ENCODE measurements at places on chromosomes 7 and 10.

DNA sequence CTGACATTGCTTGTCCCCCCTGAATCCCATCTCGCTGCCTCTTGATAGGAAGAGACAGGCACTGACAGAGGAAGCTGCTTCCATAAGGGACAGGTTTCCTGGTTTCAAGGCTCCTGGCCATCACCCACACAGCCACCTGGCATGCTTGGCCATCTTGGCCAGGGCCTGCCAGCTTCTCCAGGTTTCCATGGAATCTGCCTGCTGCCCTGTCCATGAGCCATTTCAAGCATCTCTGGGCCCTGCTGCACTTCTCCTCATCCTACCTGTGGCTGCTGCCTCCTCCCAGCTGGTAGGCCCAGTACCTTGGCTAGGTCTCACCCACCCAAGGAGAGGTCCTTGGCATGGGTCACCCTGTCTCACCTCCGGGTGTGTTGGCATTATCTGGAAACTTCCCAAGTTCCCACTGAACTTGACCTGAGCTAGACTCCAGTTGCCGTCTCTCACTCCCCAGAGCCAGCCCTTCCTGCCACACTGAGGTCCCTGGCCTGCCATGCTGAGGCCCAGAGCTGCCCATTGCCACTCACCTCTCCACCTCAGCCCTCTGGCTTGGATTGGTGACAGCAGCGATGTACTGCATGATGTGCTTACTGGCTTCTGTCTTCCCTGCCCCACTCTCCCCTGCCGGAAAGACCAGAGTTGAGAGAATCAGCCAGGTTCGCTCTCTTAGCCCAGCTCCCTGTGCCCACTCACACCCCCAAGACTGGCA lies 2.6 kb downstream of the MYO1G start:
- no peak for DNase-seq

GRCh38 chr7:149620961-149621360 lies 123.4 kb upstream of the ZNF746 start:
- no peak for DNase-seq

DNA sequence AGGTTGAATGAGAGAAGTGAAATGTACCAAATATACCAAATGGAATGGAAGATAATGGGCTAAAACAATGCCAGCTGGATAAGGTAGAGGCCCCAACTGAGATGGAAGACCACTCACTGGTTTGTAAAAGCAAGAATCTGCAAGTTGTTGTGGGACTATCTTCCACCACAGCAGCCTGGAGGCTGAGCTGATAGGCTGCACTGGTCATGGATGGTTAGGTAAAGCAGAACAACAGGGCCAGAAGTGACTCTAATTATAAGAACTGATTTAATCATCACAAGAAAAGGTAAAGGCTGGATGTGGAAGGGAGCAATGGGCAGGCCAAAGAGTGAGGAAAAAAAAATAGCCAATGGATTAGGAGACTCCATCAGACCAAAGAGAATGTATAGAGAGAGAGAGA lies 11.8 kb downstream of the TFEC start:
- DNase-seq = no peak

- no peak for DNase-seq
Observed at GRCh38 chr7:139799586-139799985, 21.8 kb upstream of the HIPK2 start.

- DNase-seq = no peak
Observed at GRCh38 chr10:52883996-52884871, 111.7 kb upstream of the MBL2 start.

- no peak for DNase-seq
Observed at GRCh38 chr10:32408690-32409089, 37.2 kb upstream of the CCDC7 start.

DNA sequence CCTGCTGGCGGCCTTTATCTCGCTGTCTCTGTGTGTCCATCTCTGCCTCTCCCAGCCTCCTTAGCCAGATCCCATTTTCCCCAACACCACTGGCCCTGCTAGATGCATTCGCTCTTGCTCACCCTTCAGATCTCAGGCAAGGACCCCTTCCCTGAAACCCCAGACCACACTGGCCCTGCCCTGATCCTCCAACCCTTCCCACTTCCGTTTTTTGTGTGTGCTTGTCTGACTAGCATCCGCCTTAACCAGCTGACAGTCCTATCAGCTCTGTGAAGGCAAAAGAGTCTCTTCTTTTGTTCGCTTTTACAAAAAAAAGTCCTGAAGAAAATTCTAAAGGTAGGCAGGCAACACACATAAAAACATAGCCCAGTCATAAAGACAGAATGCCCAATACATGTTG lies 28.7 kb downstream of the CHST15 start:
- DNase-seq = no peak

DNA sequence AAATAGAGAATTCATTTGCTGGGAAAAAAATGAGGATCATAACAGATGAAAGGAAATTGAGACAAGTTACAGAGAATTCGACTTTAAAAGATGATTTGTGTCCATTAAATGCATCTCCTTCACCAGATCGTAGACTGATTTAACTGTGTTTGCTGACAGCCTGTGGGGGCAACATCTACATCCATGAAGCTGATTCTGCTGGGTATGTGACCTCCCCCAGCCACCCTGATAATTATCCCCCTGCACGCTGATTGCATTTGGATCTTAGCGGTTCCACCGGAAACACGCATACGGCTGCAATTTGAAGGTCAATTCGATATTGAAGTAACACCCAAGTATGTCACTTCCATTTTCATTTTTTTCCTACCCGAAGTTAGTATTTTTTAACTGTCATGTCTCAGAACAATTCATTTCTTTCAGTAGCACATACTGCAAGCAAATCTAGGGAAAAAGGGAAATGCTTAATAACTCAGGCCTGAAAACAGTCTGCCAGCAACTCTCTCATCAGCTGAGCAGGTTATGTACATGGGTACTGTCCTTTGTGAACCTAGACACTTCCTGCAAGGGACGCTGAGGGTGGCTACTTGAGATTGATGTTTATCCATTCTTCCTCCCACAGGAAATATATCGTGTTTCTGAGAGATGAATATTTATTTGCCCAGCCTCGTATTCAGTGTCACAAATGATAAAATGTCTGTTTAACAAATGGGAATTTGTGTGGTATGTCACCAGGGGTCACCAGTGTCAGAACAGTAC lies 134.9 kb downstream of the ZNF22 start:
- DNase-seq = no peak

DNA sequence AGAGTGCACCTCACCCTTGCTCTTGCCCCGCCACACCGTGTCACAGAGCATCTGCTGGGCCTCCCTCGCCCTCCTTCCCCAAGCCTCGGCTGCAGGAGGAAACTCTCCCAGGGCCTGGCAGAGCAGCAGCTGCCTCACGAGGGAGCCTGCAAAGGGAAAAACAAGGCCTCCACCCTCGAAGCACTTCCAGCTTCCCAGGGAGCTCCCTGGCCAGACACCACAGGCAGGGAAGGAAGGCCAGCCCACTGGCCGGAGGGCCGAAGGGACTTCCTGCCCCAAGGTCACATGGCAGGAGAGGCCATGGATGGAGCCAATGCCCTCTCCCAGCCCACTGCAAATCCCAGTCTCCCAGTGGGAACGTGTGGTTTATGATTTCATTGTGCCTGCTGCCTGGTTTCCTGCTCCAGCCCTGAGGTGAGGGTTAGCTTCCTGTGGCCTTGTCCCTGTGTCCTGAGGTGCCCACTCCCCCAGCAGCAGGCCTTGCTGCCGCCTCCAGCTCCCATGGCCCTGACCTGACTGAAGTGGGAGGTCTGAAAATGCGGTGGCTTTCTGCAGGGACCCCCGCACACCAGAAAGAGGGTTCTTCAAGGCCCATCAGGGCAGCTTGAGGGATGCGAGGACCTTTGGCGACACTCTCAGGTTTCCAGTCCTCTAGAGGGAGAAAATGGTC lies 100.5 kb upstream of the PPIF start:
- no peak for DNase-seq

- no peak for DNase-seq
Observed at GRCh38 chr10:4450981-4451908, 374.8 kb upstream of the AKR1E2 start.

- DNase-seq = no peak
Observed at GRCh38 chr7:80748363-80749042, 110.1 kb downstream of the CD36 start.

Data from stimulated activated CD8-positive, alpha-beta memory T cell treated with anti-CD3 and anti-CD28 coated beads, Interleukin-4, amount 100 ng/mL, for 4 hours (primary cell).